Neural crest cell (in vitro differentiated cells): ENCODE measurements at places on chromosomes 2 and 18. TPM values are rescaled to one million over a fixed set of nuclear protein-coding genes. Genes with fewer than 3 reads are reported as not detected.
A peak's percentile ranks its signal among the peaks of the same experiment; 100 is the strongest.

- H3K27ac ChIP-seq, result no peak overlapping the region
- no peaks in the 10 kb centered on the region for H3K36me3 ChIP-seq
- DNase-seq, result no peak
- H3K27me3 ChIP-seq, result peaks cover 12% of the 10 kb centered on the region
- H3K4me1 ChIP-seq, result peaks cover 10% of the 10 kb centered on the region
Measured at GRCh38 chr2:175475130-175475529, 293.6 kb upstream of the ATP5MC3 start.

GRCh38 chr2:8249141-8249540 lies 432.7 kb upstream of the ID2 start:
- no peak overlapping the region for H3K27ac ChIP-seq
- no peak overlapping the region for H3K4me3 ChIP-seq
- H3K4me1 ChIP-seq, result peaks cover 7% of the 10 kb centered on the region
- no peaks in the 10 kb centered on the region for H3K27me3 ChIP-seq

GRCh38 chr2:64179582-64180321 lies 35.5 kb upstream of the PELI1 start:
- H3K27ac ChIP-seq, result peak overlapping the region; percentile 39
- DNase-seq, result no peak
- no peaks in the 10 kb centered on the region for H3K36me3 ChIP-seq
- H3K4me3 ChIP-seq, result no peak overlapping the region

The POMC gene
- 0.39 and 0.54 TPM in 2 replicates for total RNA-seq
